ENCODE measurements at places on chromosomes 2 and 18. TPM values are rescaled to one million over a fixed set of nuclear protein-coding genes. Genes with fewer than 3 reads are reported as not detected.

The LOXHD1 gene
- total RNA-seq = not detected

The IGFBP5 gene
- 334 TPM for total RNA-seq

The RTTN gene
- total RNA-seq = 38.6 TPM

The R3HDM1 gene
- 8.6 TPM for total RNA-seq

The CDH20 gene
- total RNA-seq = 0.09 TPM

The CWC22 gene
- 31.8 TPM for total RNA-seq

The G6PC2 gene
- total RNA-seq = not detected
